ENCODE measurements at places on chromosomes 2 and 18. TPM values are rescaled to one million over a fixed set of nuclear protein-coding genes. Genes with fewer than 3 reads are reported as not detected.

GRCh38 chr2:195406886-195407603, 250.0 kb upstream of the SLC39A10 start:
- H3K4me3 ChIP-seq, result no peak overlapping the region
- no peaks in the 10 kb centered on the region for H3K36me3 ChIP-seq
- H3K4me1 ChIP-seq, result no peaks in the 10 kb centered on the region
- no peaks in the 10 kb centered on the region for H3K27me3 ChIP-seq
- H3K27ac ChIP-seq, result no peak overlapping the region
- DNase-seq, result no peak

- no peak for DNase-seq
- H3K36me3 ChIP-seq, result peaks cover 10% of the 10 kb centered on the region
- H3K4me1 ChIP-seq, result peaks cover 4% of the 10 kb centered on the region
- H3K27me3 ChIP-seq, result no peaks in the 10 kb centered on the region
Measured at GRCh38 chr18:13280070-13280795, 61.7 kb downstream of the LDLRAD4 start.

GRCh38 chr2:96832408-96832753, 11.4 kb downstream of the ANKRD23 start:
- DNase-seq, result no peak
- no peaks in the 10 kb centered on the region for H3K4me1 ChIP-seq
- no peak overlapping the region for H3K27ac ChIP-seq
- H3K36me3 ChIP-seq, result peaks cover 62% of the 10 kb centered on the region
- H3K27me3 ChIP-seq, result no peaks in the 10 kb centered on the region

DNA sequence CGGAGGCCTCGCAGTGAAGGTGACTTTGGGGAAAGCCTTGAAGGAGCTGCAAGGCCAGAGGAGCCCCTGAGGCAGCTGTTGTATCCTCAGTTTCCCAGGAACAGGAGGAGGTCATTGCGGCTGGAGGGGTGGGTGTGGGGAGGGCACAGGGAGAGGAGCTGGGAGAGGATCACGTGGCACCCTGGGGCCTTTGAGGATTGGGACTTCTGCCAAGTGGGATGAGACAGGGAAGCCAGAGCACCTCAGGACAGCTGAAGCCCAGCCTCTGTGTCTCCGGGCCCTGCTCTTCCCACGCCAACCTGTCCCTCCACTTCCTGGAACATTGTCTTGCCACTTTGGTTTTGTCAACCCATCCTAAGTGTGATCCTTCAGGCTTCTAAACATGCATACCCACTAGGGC, 19.4 kb upstream of the RRM2 start:
- DNase-seq, result no peak
- no peaks in the 10 kb centered on the region for H3K36me3 ChIP-seq
- H3K27ac ChIP-seq, result no peak overlapping the region
- no peaks in the 10 kb centered on the region for H3K27me3 ChIP-seq
- H3K4me1 ChIP-seq, result no peaks in the 10 kb centered on the region

- DNase-seq, result no peak
- H3K4me1 ChIP-seq, result no peaks in the 10 kb centered on the region
- no peaks in the 10 kb centered on the region for H3K36me3 ChIP-seq
- H3K4me3 ChIP-seq, result no peak overlapping the region
Measured at GRCh38 chr2:151853070-151853758, 25.0 kb upstream of the ARL5A start.

- DNase-seq, result no peak
- no peaks in the 10 kb centered on the region for H3K27me3 ChIP-seq
- H3K36me3 ChIP-seq, result no peaks in the 10 kb centered on the region
- no peak overlapping the region for H3K4me3 ChIP-seq
Measured at GRCh38 chr2:13481201-13481600, 764.5 kb downstream of the TRIB2 start.

GRCh38 chr2:105110295-105110829, 72.5 kb downstream of the MRPS9 start:
- H3K27me3 ChIP-seq, result no peaks in the 10 kb centered on the region
- no peak for DNase-seq
- H3K4me3 ChIP-seq, result no peak overlapping the region
- no peaks in the 10 kb centered on the region for H3K4me1 ChIP-seq
- H3K36me3 ChIP-seq, result no peaks in the 10 kb centered on the region

The ABCB11 gene
- total RNA-seq, result not detected

The HMSD gene
- not detected for total RNA-seq
